NB4 (cell line): ENCODE measurements at places on chromosomes 2 and 18.

GRCh38 chr2:105873721-105874120, 129.0 kb downstream of the NCK2 start:
- DNase-seq, result peak; percentile 96

- DNase-seq, result no peak
Observed at GRCh38 chr2:57373530-57373929, 673.1 kb upstream of the VRK2 start.

DNA sequence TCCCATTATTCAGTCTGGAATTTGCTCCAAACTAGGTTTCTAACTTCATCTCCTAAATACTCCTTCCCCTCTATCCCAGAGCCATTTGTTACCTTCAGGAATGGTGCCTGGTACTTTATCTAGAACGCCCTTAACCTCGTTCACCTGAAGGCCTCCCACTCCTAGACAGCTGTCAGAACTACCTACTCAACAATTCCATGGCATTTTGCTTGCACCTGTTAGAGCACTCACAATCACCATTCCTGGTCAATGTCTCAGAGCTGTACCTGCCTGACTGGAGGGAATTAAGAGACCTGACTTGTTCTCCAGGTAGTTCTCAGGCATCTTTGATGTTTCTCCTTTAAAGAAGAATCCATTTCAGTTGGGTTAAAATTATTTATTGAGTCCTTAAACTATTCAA, 88.9 kb downstream of the GAREM1 start:
- DNase-seq, result no peak

DNA sequence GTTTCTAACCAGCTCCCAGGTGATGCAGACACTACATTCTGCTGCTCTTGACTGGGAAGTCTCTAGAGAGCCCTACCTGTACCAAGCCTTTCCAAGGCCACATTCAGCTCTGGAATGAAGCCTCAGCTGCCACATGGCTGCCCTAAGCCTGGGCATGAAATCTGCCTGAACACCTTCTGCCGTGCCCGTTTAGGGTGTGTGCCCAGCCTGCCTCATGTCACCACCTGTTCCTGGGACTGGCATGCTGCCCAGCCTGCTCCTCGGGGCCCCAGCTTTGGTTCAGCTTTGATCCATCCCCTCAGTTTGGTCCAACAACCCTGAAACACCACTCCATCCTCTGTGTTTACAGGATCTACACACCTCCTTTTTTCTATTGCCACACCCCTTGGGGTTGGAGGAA, 210.9 kb downstream of the L3MBTL4 start:
- no peak for DNase-seq

GRCh38 chr2:138245310-138245709, 256.3 kb upstream of the SPOPL start:
- DNase-seq, result no peak

- DNase-seq, result peak; percentile 55
Observed at GRCh38 chr2:8677646-8678592, 3.9 kb upstream of the ID2 start.

DNA sequence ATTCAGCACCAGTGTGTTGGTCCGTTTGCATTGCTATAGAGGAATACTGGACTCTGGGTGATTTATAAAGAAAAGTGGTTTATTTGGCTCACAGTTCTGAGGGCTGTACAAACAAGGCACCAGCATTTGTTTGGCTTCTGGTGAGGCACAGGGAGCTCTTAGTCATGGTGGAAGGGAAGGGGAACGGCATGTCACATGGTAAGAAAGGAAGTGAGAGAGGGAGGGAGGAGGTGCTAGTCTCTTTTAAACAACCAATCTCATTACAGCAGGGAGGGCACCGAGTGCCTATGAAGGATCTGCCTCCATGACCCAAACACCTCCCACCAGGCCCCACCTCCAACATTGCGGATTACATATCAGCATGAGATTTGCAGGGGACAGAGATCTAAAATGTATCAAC, 143.9 kb upstream of the DLX2 start:
- DNase-seq, result peak; percentile 70

- DNase-seq, result no peak
Observed at GRCh38 chr18:9878095-9878494, 7.7 kb upstream of the TXNDC2 start.

DNA sequence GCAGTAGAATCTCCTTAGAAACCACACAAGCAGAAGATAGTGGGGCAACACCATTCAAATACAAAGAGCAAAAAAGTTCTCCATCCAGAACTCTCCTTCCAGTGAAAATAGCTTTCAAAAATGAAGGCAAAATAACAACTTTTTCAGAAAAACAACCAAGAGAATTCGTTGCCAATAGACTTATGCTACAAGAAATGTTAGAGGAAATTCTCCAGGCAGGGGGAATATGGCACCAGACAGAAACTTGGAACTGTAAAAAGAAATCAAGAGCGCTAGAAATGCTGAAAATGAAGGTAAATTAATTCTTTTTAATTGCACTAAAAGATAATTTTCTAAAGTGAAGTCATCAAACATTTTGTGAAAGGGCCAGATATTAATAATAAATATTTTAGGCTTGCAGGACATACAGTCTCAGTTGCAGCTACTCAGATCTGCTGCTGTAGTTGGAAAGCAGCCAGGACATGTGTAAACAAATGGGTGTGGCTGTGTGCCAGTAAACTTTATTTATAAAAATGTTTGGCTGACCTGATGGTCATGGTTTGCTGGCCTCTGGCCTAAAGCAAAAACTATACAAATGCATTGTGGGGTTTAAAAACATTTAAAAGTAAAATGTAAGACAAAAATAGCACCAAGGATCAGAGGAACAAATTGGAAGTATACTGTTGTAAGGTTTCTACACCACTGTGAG, 73.7 kb upstream of the TGFA start:
- no peak for DNase-seq

DNA sequence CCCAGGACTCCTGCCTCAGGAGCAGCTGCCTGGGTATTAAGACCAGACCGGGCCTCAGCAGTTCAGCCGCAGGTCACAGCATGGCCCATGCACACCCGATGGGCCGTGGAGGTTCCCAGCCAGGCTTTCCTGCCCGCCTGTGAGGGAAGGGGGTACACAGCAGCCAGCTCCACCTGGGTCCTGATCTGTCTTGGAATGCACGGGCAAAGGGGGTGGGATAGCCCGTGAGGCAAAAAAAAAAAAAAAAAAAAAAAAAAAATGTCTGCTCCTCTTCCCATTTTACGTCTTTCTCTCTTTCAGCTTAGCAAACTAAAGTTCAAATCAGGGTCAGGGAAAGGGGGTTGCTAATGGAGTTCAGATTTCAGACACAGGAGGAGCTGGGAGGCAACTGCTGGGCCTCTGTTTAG, 385.2 kb downstream of the TNS1 start:
- no peak for DNase-seq

DNA sequence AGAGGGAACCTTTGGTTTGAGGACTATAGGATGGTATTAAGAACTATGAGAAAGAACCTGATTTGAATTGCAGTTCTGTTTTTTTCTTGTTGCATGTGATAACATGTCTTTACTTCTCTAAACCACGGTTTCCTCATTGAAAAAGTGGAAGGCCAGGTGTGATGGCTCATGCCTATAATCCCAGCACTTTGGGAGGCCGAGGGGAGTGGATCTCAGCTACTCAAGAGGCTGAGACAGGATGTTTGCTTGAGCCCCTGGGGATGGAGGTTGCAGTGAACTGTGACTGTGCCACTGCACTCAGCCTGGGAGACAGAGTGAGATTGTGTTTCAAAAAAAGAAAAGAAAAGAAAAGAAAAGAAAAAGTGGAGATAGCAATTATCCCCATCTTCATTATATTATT, 32.3 kb downstream of the SCN9A start:
- DNase-seq, result no peak

- no peak for DNase-seq
Observed at GRCh38 chr18:39732918-39733317, 2167.3 kb upstream of the CELF4 start.

- DNase-seq, result no peak
Observed at GRCh38 chr2:86302320-86302719, 35.1 kb downstream of the REEP1 start.

DNA sequence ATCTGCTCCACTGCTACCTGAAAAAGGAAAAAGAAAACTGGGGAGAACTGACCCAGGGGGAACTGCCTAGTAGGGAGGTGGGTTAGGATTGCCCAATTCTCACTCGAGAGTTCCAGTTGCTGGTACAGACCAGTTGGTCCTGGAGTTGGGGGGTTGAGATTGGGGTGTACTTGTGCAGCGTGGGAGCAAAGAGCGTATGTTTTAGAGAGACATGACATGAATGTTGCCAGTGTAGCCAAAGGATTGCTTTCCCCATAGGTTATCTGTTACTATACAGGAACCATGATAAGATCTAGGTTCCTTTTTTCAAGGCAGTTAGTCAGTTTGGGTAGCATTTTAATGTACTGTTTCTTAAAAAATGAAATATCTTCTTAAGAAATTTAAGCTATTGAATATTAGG, 68.6 kb downstream of the APLF start:
- DNase-seq, result peak; percentile 82

DNA sequence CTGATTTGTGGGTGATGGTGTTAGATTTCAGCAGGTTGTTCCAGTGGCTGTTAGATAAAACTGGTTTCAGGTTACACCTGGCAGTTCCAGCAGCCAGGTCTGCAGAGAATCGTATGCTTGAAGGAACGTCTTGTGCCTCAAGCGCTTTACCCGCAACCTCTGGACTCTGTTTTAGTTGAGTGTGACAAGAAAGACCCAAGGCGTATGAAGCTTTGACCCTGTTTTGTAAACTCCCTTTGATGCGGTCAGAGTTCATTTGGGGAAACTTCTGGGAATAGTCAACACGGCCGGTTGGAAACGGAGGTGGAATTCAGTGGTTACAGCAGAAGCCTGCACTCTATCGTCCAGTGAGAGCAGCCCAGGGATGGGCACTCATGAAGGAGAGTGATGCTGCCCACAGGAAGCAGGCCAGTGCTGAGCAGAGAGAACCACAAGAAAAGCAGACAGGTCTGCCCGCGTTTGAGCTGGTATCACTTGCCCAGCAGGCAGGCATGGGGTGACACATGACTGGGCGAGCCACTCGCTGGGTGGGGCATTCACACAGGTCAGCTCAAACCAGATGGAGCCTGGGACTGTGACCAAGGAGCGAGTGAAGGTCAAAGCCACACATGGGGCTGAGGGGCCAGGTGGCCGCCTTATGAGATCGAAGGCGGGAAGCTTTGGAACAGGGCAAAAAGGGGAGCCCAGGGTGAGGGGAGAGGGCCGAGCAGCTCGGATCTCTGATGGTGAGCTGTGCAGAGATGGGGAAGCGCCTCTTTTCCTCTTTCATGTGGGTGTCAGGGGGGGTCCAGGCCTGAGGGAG, 99.6 kb upstream of the MBOAT2 start:
- DNase-seq, result no peak

DNA sequence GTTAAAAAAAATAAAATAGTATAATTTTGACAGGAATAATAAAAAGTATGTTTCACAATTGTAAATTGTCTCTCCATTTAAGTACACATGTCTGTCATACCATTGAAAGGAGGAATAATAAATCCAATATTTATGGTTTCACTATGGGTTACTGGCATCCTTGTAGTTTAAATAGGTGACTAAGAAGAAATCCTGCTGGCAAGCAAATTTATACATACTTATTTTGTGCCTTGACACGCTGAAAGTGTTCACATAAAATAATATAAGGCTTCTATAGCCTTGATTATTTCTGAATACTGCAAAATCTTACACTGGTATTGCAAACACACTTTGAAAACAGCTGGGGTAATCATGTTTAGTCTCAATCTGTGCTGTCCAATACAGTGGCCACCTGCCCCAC, 138.3 kb upstream of the ETAA1 start:
- DNase-seq, result no peak

GRCh38 chr2:36403675-36404230, 48.2 kb downstream of the CRIM1 start:
- peak; percentile 28 for DNase-seq

DNA sequence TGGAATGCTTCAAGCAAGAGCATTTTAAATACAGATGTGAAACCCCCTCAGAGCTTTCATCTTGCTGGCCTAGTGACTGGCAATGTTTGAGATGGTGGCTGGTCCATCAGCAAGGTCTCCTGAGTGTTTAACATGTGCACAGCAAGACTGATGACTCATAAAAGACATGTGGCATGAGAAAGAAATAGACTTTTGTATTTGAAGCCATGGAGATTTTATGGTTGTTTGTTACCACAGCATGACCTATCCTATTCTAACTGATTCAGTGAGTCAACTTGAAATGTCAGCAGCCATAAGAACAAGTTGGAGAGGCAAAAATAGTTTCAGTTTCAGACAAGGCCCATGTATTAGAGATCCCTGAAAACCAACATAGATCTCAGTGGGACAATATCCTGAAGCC, 154.7 kb upstream of the LYPD1 start:
- DNase-seq, result no peak

GRCh38 chr2:67323209-67323991, 73.7 kb upstream of the ETAA1 start:
- DNase-seq, result no peak

DNA sequence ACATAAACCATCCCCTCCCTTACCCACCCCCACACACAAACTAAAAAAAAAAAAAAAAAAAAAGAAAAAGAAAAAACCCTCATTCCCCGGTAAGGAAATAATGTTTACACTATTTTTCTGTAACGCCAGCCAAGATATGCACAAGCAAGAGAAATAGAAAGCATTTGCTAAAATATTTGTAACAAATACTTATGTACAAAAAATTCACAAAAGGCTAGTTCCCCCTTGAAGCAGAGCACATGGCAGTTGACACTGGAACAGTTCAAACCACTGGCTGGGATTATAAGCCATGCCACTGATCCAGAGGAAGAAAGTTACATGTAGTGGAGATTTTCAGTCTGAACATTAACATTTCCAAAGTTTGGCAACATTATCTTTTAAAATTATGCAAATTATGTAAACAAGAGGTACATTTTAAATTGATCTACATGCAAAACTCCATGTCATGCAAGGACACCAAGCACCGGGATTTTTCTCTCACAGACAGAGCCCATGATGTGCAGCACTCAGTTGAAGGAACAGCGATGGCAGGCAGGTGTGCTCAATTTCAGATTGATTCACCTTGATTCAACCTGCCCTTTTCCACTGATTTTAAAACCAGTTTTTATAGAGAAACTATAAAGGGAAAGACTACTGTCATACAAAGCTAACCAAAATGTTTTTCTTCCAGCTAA, 21.4 kb downstream of the PNO1 start:
- DNase-seq, result no peak

- DNase-seq, result no peak
Observed at GRCh38 chr2:221618007-221618406, 45.9 kb upstream of the EPHA4 start.

GRCh38 chr2:203562268-203562667, 27.2 kb upstream of the RAPH1 start:
- no peak for DNase-seq

- no peak for DNase-seq
Observed at GRCh38 chr2:102674370-102674769, 55.0 kb downstream of the SLC9A2 start.

GRCh38 chr2:102449370-102449974, 23.6 kb upstream of the SLC9A4 start:
- DNase-seq, result peak; percentile 71

- no peak for DNase-seq
Observed at GRCh38 chr2:128797533-128797932, 478.9 kb upstream of the HS6ST1 start.

- no peak for DNase-seq
Observed at GRCh38 chr2:239726631-239727181, 298.4 kb downstream of the NDUFA10 start.
